ENCODE measurements at places on chromosomes 13 and 19.
A peak's percentile ranks its signal among the peaks of the same experiment; 100 is the strongest.

DNA sequence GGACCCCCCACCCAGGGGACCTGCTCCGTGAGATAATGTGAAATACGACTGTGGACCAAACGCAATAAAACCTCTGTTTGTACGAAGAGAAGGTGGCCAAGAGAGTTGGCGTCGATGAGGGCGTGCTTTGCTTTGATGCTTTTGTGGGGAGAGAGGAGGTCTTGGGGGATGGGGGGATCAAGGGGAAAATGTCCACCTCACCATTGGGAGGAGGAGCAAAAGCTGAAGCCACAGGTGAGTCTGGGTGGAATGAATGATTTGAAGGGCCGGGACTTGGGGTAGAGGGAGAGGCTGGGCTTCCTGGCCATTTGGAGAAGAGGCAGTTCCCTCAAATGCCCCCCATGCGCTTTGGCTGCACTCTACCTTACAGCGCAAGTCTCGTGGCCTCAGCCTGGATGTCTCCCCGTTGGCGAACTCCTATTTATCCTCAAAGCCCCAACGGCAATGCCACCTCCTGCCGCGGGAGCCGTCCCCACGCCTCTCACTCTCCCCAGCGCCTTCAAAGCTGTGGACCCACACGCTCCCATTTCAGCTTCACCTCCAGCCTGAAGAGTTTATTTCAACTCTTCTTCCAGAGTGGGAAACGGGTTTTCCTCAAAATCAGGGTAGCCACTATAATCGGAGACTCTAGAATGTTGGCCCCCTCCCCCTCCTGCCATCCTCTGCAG, 795 bp upstream of the ABCA7 start:
- peak overlapping the region; percentile 34 for H3K4me3 ChIP-seq
- DNase-seq = no peak
- H3K27ac ChIP-seq = peak overlapping the region; percentile 95
- no peaks in the 10 kb centered on the region for H3K27me3 ChIP-seq
- H3K4me1 ChIP-seq = peaks cover 53% of the 10 kb centered on the region

- DNase-seq = no peak
- no peak overlapping the region for H3K4me3 ChIP-seq
- H3K36me3 ChIP-seq = no peaks in the 10 kb centered on the region
These were observed 28.2 kb downstream of the VSTM1 start for GRCh38 chr19:54035215-54036178.

DNA sequence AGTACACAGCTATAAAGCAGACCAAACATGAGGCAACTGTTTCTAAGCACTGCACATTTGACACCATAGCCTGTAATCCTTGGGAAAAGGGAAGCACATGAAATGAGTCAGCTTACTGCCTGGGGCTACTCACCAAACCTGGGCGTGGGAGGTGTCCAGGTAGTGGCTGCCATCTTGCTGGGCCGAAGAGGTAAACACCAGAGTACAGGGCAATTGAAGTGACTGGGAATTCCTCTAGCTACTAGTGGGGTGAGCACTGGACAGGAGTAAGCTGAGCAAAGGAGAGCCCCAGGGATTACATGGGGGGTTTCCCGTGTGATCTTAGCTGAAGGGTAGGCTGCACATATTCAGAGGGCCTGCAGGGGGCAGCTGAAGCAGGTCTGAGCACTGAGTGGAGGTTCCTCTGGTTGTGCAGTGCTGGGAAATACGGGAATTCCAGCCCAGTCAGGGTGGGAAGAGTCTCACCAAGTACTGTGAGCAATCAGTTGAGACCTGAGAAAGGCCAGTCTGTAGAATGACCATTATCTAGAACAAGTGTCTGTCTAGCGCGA, 140.5 kb downstream of the SLC7A1 start:
- H3K27ac ChIP-seq = no peak overlapping the region
- DNase-seq = no peak
- no peak overlapping the region for H3K4me3 ChIP-seq
- no peaks in the 10 kb centered on the region for H3K36me3 ChIP-seq
- no peaks in the 10 kb centered on the region for H3K4me1 ChIP-seq

DNA sequence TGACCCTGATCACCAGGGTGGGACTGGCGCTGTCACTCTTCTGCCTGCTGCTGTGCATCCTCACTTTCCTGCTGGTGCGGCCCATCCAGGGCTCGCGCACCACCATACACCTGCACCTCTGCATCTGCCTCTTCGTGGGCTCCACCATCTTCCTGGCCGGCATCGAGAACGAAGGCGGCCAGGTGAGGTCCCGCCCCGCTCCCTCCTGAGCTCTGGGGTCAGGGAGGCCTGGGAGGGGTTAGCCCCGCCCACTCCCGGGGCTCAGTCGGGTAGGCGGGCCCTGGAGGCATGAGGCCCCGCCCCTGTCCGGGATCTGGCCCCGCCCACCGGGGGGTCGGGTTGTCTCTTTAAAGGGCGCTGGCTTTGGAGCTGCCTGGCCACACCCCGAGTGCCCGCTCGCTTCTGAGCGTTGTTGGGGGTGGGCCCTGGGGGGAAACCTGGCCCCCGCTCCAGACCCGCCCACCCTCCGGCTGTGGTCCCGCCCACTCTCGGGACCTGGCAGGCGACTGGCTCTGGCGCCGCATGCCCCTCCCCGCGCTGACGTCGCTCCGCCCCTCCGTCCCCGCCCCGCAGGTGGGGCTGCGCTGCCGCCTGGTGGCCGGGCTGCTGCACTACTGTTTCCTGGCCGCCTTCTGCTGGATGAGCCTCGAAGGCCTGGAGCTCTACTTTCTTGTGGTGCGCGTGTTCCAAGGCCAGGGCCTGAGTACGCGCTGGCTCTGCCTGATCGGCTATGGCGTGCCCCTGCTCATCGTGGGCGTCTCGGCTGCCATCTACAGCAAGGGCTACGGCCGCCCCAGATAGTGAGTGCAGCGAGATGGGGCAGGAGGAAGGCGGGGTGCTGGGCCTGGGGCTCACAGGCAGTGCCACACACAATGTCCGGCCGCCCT, 13.1 kb downstream of the DDX39A start:
- H3K4me3 ChIP-seq = peak overlapping the region; percentile 36
- H3K27ac ChIP-seq = peak overlapping the region; percentile 55
- H3K27me3 ChIP-seq = no peaks in the 10 kb centered on the region
- DNase-seq = peak; percentile 82
- peaks cover 93% of the 10 kb centered on the region for H3K36me3 ChIP-seq

GRCh38 chr13:45575830-45576180, 39.7 kb downstream of the ERICH6B start:
- DNase-seq = no peak
- H3K4me1 ChIP-seq = no peaks in the 10 kb centered on the region
- H3K4me3 ChIP-seq = no peak overlapping the region
- H3K27ac ChIP-seq = no peak overlapping the region
- no peaks in the 10 kb centered on the region for H3K36me3 ChIP-seq

GRCh38 chr13:24737042-24737441, 26.9 kb upstream of the RNF17 start:
- H3K4me3 ChIP-seq = no peak overlapping the region
- no peaks in the 10 kb centered on the region for H3K27me3 ChIP-seq
- DNase-seq = no peak
- H3K36me3 ChIP-seq = no peaks in the 10 kb centered on the region
- no peak overlapping the region for H3K27ac ChIP-seq
- H3K4me1 ChIP-seq = no peaks in the 10 kb centered on the region

- H3K4me3 ChIP-seq = no peak overlapping the region
- H3K4me1 ChIP-seq = peaks cover 5% of the 10 kb centered on the region
- H3K27ac ChIP-seq = no peak overlapping the region
- no peak for DNase-seq
- no peaks in the 10 kb centered on the region for H3K27me3 ChIP-seq
- peaks cover 94% of the 10 kb centered on the region for H3K36me3 ChIP-seq
These were observed 6.9 kb downstream of the LENG8 start for GRCh38 chr19:54455786-54456422.

- peak overlapping the region; percentile 15 for H3K27ac ChIP-seq
- H3K36me3 ChIP-seq = peaks cover 12% of the 10 kb centered on the region
- DNase-seq = peak; percentile 45
These were observed 2.2 kb downstream of the BST2 start for GRCh38 chr19:17402982-17403855.

DNA sequence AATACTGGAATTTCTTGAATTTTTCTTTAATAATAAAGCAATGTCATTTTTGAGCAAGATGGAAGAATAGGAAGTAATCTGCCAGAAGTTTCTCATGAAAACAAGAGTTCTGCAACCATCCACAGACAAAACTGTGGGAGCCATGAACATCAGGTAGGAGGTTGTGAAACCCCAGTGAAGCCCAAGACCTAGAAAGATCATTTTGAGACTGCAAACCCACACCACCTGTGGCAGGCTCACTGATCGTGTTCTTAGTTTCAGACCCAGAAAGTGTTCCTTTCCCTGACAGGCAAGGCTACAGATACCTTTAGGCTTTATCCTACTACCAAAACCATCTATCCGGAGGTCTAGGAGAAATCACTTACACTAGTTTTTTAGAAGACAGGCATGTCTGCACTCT, 2189.8 kb upstream of the PCDH20 start:
- no peaks in the 10 kb centered on the region for H3K4me1 ChIP-seq
- no peak for DNase-seq
- H3K27ac ChIP-seq = no peak overlapping the region
- no peaks in the 10 kb centered on the region for H3K27me3 ChIP-seq
- H3K4me3 ChIP-seq = no peak overlapping the region

DNA sequence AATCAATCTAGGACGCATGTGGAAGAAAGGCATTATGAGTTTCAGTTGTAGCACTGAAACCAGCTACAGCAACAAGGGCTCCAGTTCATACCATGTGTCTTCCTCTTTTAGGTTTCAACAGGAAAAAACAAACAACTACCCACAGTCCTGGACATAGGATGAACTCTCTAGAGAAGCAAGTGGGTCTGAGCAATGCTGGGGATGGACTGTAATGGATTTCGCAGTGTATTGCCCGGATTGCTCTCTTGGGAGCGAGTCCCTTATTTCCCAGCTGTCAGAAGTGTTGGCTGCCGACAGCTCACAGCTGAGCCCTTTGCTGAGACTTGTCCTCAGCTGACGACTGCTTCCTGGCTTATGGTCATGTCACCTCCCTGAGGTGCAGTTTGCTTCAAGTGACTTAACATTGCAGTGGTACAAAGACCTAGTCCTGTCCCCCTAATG, 12.1 kb upstream of the MYCBP2 start:
- H3K27ac ChIP-seq = no peak overlapping the region
- no peaks in the 10 kb centered on the region for H3K36me3 ChIP-seq
- H3K4me1 ChIP-seq = peaks cover 7% of the 10 kb centered on the region
- no peak overlapping the region for H3K4me3 ChIP-seq
- H3K27me3 ChIP-seq = no peaks in the 10 kb centered on the region

DNA sequence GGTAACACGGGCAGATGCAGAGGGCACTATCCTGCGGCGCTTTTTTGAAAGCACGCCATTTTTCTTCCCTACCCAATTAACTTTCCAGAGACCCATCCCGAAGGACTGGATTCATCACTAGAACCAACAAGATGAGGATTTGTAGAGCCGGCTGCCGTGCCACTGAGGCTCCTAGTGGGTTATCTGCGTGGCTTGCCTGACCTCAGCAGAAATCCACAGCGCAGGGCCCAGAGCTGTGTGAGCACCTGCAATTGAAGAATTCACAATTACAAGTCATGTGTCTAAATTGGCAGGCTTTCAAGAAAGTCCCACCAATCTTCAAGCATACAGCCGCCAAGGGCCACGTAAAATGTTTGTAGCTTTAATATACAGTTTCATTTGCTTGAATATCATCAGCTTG, 75.5 kb downstream of the ALOX5AP start:
- H3K27me3 ChIP-seq = no peaks in the 10 kb centered on the region
- H3K4me3 ChIP-seq = no peak overlapping the region

GRCh38 chr13:106490569-106491321, 44.7 kb downstream of the EFNB2 start:
- no peak overlapping the region for H3K4me3 ChIP-seq
- peak overlapping the region; percentile 33 for H3K27ac ChIP-seq
- no peaks in the 10 kb centered on the region for H3K4me1 ChIP-seq
- peaks cover 3% of the 10 kb centered on the region for H3K27me3 ChIP-seq

DNA sequence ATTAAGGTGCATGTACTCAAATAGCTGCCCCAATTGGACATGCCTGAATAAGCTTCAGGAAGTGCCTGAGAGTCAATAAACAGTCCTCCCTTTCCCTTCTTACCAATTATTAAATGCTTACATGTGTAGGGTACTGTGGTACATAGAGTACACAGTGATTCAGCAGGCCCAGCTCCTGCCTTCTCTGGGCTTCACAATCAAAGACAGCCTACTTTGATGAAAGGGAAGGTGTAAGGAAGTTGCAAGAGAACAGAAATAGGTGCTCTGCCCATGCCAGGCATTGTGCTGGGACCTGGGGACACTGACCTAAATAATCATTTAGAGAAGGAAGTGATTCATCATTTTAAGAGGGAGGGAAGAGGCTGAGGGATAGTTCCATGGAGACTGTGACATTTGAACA, 17.2 kb downstream of the FRY start:
- DNase-seq = no peak
- no peaks in the 10 kb centered on the region for H3K36me3 ChIP-seq
- H3K4me1 ChIP-seq = peaks cover 7% of the 10 kb centered on the region

DNA sequence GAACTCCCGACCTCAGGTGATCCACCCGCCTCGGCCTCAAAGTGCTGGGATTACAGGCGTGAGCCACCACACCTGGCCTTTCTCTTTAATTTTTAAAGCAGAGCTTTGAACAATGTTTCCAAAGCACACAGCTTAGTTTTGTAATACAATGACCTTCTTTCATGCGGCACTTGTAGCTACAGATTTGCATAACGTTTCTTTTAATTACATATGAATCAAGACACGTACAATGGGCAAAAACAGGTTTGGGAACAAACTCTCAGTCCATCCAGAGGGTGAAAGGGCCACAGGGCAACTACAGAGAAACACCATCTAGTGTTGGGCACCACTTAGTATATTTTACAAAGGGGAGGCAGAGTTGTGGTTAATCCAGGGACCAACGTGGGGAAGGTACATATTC, 19.0 kb upstream of the S1PR4 start:
- peaks cover 13% of the 10 kb centered on the region for H3K4me1 ChIP-seq
- H3K4me3 ChIP-seq = no peak overlapping the region
- no peak for DNase-seq
- H3K27ac ChIP-seq = no peak overlapping the region

DNA sequence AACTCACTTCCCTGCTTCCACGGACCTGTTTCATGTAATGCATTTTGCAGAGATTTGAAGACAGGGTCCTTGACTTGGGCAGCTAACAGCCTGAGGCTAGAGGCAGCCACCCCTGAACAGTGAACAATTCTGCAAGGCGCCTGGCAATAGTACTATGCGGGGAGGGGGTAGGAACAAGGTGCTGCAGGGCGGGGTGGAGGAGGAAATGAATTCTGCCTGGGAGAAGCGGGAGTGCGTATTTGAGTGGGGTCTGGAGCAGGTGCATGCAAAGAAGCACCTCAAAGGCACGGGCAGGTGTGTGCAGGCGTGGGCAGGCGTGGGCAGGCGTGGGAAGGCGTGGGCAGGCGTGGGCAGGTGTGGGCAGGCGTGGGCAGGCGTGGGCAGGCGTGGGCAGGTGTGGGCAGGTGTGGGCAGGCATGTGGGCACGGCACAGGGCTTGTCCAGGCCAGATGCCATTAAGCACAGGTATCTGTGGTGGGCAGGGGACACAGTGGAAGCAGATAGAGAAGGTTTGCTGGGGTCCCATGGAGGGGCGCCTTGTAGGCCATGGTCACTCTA, 130.4 kb upstream of the GJB6 start:
- no peaks in the 10 kb centered on the region for H3K4me1 ChIP-seq
- no peak overlapping the region for H3K4me3 ChIP-seq

- peak overlapping the region; percentile 95 for H3K27ac ChIP-seq
- H3K4me3 ChIP-seq = peak overlapping the region; percentile 47
- peaks cover 19% of the 10 kb centered on the region for H3K4me1 ChIP-seq
- peak; percentile 66 for DNase-seq
- H3K36me3 ChIP-seq = peaks cover 26% of the 10 kb centered on the region
- no peaks in the 10 kb centered on the region for H3K27me3 ChIP-seq
These were observed 665 bp downstream of the GPX4 start for GRCh38 chr19:1104311-1105007.

GRCh38 chr13:96984051-96984508, 10.2 kb downstream of the OXGR1 start:
- no peaks in the 10 kb centered on the region for H3K27me3 ChIP-seq
- H3K4me1 ChIP-seq = no peaks in the 10 kb centered on the region
- no peak overlapping the region for H3K4me3 ChIP-seq
- DNase-seq = peak; percentile 24
